ENCODE measurements at places on chromosomes 13 and 19. TPM values are rescaled to one million over a fixed set of nuclear protein-coding genes. Genes with fewer than 3 reads are reported as not detected.
A peak's percentile ranks its signal among the peaks of the same experiment; 100 is the strongest.

Gene WTIP
- total RNA-seq: 127 TPM

Gene PLPPR3
- total RNA-seq: not detected

Gene ACER1
- not detected for total RNA-seq

Gene GARIN5A
- not detected for total RNA-seq

DNA sequence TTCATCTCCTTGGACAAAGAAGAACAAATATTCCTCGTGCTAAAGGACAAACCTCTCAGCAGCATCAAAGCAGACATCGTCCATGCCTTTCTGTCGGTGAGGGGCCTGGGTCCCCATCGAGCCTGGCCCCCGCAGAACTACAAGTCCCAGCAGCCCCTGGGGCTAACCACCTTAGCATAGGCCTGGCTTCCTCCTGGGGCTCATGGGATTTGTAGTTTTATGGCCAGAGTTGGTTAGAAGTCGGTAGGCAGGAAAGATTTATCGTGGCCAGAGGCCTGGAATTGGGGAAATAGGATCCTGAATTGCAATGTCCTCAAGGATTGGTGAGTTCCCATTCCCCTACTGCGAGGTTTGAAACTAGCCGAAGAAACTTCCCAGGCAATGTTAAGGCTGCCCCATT, 19.6 kb downstream of the TMEM150B start:
- H3K27me3 ChIP-seq: no peaks in the 10 kb centered on the region
- peaks cover 36% of the 10 kb centered on the region for H3K36me3 ChIP-seq
- peaks cover 7% of the 10 kb centered on the region for H3K4me1 ChIP-seq
- DNase-seq: no peak
- no peak overlapping the region for H3K4me3 ChIP-seq

DNA sequence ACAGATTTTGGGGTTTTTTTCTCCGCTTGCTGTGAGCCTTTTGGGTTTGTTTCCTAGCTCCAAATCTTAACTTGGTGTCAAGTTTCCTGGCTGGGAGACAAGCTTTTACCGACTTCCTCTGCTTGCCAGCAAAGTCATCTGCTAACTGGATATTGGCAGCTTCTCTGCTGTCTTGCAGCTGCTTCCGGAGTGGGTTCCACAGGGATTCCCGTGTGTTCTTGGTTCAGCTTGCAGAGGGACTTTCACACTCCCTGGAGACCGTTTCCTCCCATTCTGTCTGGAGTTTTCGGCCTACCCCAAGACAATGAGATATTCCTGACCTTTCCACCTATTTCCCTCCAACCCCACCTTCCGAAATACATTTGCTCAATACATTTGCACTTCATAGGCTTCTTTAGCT, 2.2 kb upstream of the COLGALT1 start:
- no peaks in the 10 kb centered on the region for H3K27me3 ChIP-seq
- H3K4me1 ChIP-seq: no peaks in the 10 kb centered on the region
- H3K36me3 ChIP-seq: no peaks in the 10 kb centered on the region
- peak; percentile 71 for DNase-seq
- H3K4me3 ChIP-seq: no peak overlapping the region

DNA sequence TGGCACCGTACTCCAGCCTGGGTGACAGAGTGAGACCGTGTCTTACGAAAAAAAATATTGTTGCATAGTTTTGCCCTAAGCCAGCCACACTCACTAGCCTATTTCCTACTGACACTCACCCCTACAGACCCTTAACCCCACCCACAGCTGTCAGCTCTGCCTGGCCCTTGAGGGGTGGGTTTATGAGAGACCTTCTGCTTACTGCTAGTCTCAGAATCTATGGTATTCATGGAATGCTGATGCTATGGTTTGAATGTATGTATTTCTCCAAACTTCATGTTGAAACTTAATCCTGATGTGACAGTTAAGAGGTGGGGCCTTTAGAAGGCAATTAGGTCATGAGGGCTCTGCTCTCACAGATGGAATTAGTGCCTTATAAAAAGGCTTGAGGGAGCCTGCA, 79.2 kb upstream of the LRCH1 start:
- H3K36me3 ChIP-seq: no peaks in the 10 kb centered on the region
- DNase-seq: no peak
- no peaks in the 10 kb centered on the region for H3K27me3 ChIP-seq
- no peak overlapping the region for H3K4me3 ChIP-seq

DNA sequence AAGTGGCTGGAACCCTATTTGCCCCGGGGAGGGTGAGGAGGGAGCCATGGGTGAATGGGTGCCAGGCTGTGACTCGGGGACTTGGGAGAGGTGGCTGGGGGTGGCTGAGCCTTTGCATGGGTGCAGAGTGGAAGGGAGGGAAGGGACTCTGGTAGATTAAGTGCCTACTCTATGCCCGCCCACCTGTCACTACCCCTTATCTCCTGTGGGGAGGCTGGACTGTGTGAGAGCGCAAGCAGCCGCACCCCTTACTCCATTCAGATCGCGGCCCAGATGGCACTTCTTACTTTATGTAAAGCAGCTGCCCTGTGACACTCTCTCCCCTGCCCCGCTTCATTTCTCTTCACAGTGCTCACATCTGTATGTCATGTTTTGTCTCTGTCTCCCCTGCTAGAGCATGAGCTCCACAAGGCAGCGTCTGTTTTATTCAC, 2.9 kb downstream of the KASH5 start:
- no peak for DNase-seq
- no peak overlapping the region for H3K4me3 ChIP-seq
- no peaks in the 10 kb centered on the region for H3K36me3 ChIP-seq
- no peak overlapping the region for H3K27ac ChIP-seq

DNA sequence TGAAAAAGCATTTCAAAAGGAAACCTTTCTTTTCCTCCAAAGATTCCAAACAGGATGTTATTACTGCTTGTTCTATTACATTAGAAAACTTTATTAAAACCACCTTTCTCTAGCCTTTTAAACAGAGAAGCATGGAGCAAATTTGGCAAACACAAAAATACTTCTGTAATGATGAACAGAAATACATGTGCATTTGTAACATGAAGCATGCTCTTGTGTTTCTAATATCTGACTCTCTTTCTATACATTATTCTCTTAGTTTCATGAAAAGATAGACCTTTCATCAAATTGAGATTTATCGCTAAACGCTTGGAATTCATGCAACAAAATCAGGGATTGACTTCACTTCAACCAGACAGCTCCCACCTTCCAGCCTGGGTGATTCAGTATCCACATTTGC, 152.8 kb upstream of the IRS2 start:
- no peak overlapping the region for H3K27ac ChIP-seq
- H3K4me1 ChIP-seq: no peaks in the 10 kb centered on the region
- no peaks in the 10 kb centered on the region for H3K36me3 ChIP-seq
- no peaks in the 10 kb centered on the region for H3K27me3 ChIP-seq

DNA sequence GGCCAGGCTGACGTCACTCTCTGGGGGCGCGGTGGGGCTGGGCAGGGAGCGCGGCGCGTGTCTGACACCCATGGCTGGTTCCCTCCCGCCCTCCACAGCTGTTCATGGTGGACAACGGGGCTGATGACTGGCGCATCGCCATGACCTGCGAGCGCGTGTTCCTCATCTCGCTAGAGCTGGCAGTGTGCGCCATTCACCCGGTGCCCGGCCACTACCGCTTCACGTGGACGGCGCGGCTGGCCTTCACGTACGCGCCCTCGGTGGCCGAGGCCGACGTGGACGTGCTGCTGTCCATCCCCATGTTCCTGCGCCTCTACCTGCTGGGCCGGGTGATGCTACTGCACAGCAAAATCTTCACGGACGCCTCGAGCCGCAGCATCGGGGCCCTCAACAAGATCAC, 14.7 kb downstream of the KCNN1 start:
- H3K4me1 ChIP-seq: no peaks in the 10 kb centered on the region
- no peaks in the 10 kb centered on the region for H3K36me3 ChIP-seq
- no peaks in the 10 kb centered on the region for H3K27me3 ChIP-seq
- no peak overlapping the region for H3K4me3 ChIP-seq

GRCh38 chr13:66353664-66354063, 876.5 kb downstream of the PCDH9 start:
- no peaks in the 10 kb centered on the region for H3K4me1 ChIP-seq
- no peaks in the 10 kb centered on the region for H3K27me3 ChIP-seq
- H3K27ac ChIP-seq: no peak overlapping the region
- no peak overlapping the region for H3K4me3 ChIP-seq

DNA sequence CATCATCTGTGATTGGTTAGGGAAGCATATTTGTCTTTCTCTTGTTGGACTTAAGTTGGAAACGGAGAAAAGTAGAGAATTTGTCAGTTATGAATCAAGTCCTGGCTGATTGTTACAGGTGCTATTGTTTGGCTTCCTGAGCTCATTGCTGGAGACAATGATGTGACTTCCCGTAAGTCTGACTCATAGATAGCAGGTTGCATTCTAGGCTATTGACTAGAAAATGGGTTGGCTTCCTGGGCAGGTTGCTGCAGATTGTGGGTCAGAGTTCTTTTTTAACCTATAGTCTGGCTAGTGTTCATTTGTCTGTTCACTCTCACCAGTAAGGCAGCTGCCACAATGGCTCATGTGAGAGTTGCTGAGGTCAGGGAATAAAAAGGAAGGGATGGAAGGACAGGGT, 101.5 kb downstream of the CCNA1 start:
- no peak overlapping the region for H3K4me3 ChIP-seq
- H3K4me1 ChIP-seq: no peaks in the 10 kb centered on the region
- no peak overlapping the region for H3K27ac ChIP-seq
- no peak for DNase-seq
- no peaks in the 10 kb centered on the region for H3K27me3 ChIP-seq

GRCh38 chr13:107964395-107964794, 250.9 kb downstream of the LIG4 start:
- no peaks in the 10 kb centered on the region for H3K4me1 ChIP-seq
- H3K27ac ChIP-seq: no peak overlapping the region
- no peak for DNase-seq

- DNase-seq: no peak
- no peaks in the 10 kb centered on the region for H3K27me3 ChIP-seq
- H3K4me3 ChIP-seq: no peak overlapping the region
- H3K4me1 ChIP-seq: no peaks in the 10 kb centered on the region
Observed at GRCh38 chr13:23715092-23715761, 145.0 kb downstream of the TNFRSF19 start.

GRCh38 chr19:7994114-7994513, 11.3 kb downstream of the ELAVL1 start:
- no peak for DNase-seq
- H3K27me3 ChIP-seq: no peaks in the 10 kb centered on the region
- H3K36me3 ChIP-seq: peaks cover 29% of the 10 kb centered on the region
- no peak overlapping the region for H3K4me3 ChIP-seq
- no peaks in the 10 kb centered on the region for H3K4me1 ChIP-seq

DNA sequence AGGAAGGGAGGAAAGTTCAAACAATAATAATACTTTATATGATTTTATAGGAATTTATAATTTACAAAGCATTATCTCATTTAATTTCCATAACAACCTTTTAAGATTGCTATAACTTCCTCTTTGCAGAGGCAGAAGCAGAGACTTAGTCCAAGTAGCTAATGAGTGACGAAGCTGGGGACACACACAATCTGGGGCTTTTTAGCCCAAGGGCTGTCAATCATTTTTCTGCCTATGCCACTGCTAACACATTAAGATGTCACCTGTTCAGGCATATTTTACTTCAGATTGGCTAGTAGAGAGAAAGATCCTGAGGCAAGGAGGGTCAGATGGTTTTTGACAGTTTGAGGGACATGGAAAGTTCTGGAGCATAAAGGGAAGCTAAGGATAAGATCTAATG, 12.6 kb downstream of the SCEL start:
- H3K4me1 ChIP-seq: no peaks in the 10 kb centered on the region
- no peaks in the 10 kb centered on the region for H3K36me3 ChIP-seq
- DNase-seq: no peak
- H3K27ac ChIP-seq: no peak overlapping the region
- no peak overlapping the region for H3K4me3 ChIP-seq

- peaks cover 25% of the 10 kb centered on the region for H3K36me3 ChIP-seq
- no peak for DNase-seq
- H3K4me3 ChIP-seq: no peak overlapping the region
- H3K27me3 ChIP-seq: no peaks in the 10 kb centered on the region
- no peak overlapping the region for H3K27ac ChIP-seq
Observed at GRCh38 chr13:49540552-49540951, 44.8 kb downstream of the PHF11 start.

- H3K27ac ChIP-seq: peak overlapping the region; percentile 1
- DNase-seq: peak; percentile 42
- peak overlapping the region; percentile 30 for H3K4me3 ChIP-seq
- H3K4me1 ChIP-seq: peaks cover 23% of the 10 kb centered on the region
- H3K36me3 ChIP-seq: peaks cover 48% of the 10 kb centered on the region
Observed at GRCh38 chr19:49680421-49681351, 3.6 kb downstream of the PRMT1 start.

DNA sequence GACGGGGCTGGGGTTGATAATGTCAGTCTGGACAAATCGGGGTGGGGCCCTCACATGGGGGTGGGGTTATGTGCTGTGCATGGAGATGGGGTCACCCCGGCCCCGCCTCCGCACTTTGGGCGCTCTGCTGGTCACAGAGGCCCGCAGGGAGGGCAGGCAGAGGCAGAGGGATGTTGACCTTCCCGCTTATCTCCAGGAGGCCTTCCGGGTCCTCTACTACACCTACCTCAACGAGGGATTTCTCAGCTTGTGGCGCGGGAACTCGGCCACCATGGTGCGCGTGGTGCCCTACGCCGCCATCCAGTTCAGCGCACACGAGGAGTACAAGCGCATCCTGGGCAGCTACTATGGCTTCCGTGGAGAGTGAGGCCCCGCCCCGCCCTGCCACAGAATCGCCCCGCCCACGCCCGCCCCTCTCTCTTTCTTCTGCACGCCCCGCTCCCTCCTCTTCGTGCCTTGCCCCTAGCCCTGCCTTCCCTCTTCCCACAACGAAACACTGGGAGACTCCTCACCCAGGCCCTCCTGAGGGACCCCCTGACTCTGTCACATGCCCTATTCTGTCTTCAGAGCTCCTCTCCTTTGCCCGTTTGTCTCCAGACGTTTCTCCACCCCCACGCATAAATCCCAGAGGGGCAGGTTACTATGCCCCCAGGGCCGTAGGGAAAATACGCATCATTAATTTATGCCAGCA, 32.8 kb downstream of the TMEM161A start:
- DNase-seq: no peak
- H3K27me3 ChIP-seq: no peaks in the 10 kb centered on the region
- peaks cover 12% of the 10 kb centered on the region for H3K36me3 ChIP-seq
- H3K4me1 ChIP-seq: no peaks in the 10 kb centered on the region
- no peak overlapping the region for H3K27ac ChIP-seq

DNA sequence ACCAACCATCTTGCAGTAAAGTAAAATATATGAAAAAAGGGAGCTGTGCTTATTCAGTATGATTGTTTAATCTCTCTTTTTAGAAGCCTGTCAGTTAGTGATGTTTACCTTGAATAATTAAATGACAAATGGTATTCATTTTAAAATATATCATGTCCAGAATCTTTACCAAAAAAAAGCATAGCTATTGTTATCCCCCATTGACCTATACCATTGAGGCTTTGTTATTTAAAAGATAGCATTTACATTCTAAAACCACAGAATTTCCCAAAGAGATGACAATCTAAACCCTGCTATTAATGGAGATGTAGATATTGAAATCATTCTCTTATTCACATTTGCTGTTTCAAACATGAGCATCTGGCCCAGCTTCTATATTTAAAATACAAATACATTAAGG, 2.2 kb downstream of the CNMD start:
- no peak overlapping the region for H3K4me3 ChIP-seq
- peaks cover 2% of the 10 kb centered on the region for H3K4me1 ChIP-seq
- no peak overlapping the region for H3K27ac ChIP-seq

- H3K27ac ChIP-seq: peak overlapping the region; percentile 11
- H3K27me3 ChIP-seq: no peaks in the 10 kb centered on the region
- no peak overlapping the region for H3K4me3 ChIP-seq
- H3K36me3 ChIP-seq: no peaks in the 10 kb centered on the region
Observed at GRCh38 chr19:1161716-1162115, 12.4 kb downstream of the SBNO2 start.

Measured in ascending aorta (tissue), 2 donors.